ENCODE measurements at places on chromosomes 2 and 18.

- DNase-seq, result peak; percentile 30
Observed at GRCh38 chr2:71071681-71072398, 3.4 kb downstream of the NAGK start.

- DNase-seq, result no peak
Observed at GRCh38 chr2:233419602-233420391, 65.5 kb downstream of the DGKD start.

GRCh38 chr2:9914384-9915065 lies 37.0 kb upstream of the GRHL1 start:
- no peak for DNase-seq

GRCh38 chr18:13213036-13213795 lies 5.3 kb upstream of the LDLRAD4 start:
- DNase-seq, result no peak

DNA sequence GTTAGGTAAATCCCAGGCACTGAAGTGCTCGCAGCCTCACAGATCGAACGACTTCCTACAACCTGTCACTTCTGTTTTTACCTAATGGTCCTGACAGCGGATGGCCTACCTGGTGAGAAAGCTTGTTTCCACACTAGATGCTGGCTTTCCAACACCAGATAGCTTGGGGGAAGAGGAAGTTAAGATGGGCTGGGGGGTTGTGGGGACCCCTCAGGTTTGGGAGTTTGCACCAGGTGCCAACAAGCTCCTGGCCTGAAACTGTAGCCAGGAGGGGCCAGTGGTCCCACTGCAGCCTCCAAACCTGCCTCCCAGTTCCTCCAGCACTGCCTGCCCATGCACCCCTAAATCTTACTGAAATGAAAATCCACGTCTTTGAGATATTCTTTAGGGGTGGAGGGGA lies 3.9 kb downstream of the TMEM185B start:
- DNase-seq, result no peak

GRCh38 chr2:30910686-30911085 lies 103.4 kb upstream of the CAPN13 start:
- no peak for DNase-seq

- DNase-seq, result no peak
Observed at GRCh38 chr18:70127359-70127758, 78.1 kb downstream of the RTTN start.

GRCh38 chr2:149765003-149765402 lies 177.4 kb upstream of the MMADHC start:
- no peak for DNase-seq

GRCh38 chr2:194567661-194568017 lies 1089.4 kb upstream of the SLC39A10 start:
- no peak for DNase-seq

GRCh38 chr2:3222636-3223035 lies 155.0 kb downstream of the EIPR1 start:
- no peak for DNase-seq

DNA sequence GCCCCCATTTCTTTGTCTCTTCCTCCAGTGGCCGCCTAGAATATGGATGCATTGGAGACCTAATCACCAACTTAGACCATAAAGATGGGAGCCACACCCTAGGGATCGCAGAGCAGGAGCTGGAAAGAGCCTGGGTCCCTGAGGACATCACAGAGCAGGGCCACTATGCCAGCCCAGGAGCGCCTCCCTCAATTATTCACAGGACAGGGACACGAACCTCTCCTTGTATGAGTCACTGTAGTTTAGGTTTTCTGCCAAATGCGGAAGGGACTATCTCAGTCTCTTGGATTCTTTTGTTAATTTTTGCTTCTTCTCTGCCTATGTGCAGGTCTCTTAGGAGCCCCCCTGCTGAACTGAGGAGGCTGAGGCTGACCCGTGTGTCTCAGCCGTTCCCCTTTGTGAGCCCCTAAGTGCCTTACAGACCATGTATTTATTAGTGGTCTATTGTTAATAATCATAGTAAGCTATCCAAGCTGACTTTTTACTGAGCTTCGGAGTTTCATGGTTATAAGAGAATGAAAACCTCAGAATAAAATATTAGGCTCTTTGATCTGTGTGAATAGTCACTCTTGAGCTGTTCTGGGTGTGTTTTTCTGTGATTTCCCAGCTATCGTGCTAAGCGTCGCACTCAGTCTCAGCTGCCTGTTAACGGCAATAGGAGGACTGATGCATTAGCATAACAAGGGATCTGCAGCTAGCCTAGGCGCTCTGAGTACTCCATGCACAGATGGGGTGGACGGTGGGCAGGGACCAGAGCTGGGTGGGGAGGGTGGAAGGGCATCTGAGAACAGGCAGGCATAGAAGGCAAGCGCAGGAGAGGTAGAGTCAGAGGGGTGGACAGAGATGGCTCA lies 12.7 kb upstream of the PTPN4 start:
- no peak for DNase-seq

DNA sequence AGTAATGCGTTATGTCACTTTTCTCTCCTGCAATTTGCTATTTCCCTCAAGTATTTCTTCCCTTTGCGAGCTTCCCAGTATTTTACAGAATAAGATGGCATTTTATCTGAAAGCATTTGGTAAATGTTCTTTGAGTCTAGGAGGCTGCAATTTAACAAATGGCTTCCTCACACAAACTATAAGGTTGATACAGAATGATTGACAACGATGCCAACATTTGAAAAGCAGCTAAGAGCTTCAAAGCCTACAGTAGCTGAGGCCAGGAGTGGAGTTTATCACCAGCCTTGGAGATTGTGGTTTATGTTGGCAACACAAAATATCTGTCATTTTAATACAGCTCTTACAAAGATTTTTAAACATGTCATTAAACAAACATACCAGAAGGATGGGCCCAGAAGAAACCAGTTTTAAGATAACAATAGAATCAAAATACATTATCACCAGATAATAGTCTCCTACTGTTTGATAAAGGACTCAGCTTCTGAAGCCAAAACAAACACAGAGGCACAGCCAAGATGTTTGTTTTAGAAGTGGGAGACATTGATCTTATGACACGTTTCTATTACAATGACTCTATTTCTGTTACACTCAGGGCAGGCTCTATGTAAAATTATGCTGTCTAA lies 711.4 kb upstream of the ACVR2A start:
- no peak for DNase-seq

GRCh38 chr2:86002375-86002774 lies 103.3 kb downstream of the POLR1A start:
- no peak for DNase-seq

GRCh38 chr2:136407952-136408318 lies 290.0 kb upstream of the CXCR4 start:
- DNase-seq, result no peak

DNA sequence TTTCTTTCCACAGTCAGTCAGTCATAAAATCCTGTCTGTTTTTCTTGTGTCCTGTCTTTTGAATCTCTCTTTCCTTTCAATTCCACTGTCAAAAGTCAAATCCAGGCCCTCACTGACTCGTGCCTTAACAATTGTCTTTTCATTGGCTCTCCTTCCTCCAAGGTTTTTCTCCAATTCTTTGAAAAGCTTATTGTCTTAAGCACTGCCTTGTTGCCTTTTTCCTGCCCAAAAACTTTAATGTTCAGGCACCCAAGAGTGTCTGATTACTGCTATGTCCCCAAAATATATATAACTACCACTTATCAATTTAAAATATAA lies 13.9 kb upstream of the SULT1C4 start:
- DNase-seq, result no peak

DNA sequence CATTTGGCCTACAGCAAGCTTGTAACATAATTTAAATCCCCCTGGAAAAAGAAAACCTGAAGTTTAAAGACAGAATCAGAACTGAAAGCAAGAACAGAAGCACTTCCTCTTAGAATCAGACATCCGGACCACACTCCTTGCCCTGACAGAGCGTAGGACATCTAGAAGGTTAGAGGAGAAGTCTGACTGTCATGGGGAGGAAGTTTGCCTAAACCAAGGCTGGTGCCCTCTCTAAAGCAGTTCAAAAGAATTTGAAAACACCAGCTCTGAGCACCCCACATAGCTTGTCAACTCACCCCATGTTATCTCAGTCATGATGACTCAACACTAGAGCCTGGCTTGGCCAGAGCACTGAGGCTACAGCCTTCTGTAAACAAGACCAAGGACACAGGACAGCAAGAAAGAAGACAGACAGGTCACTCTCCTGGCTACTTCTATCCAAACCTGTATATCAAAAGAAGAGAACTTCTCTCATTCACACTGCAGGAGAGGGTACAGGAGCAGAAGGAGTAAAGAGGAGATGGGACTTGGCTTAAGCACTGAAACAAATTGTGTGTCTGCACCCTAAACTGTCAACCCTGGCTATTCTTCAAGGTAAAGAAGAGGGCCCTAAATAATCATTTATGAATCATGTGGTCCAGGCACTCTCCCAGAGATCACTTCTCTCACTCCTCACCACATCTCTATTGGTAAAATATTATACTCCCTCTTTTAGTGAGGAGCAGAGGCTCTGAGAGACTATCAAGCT lies 198.6 kb downstream of the MEMO1 start:
- DNase-seq, result no peak

GRCh38 chr2:217183471-217183870 lies 323.6 kb upstream of the TNP1 start:
- no peak for DNase-seq

DNA sequence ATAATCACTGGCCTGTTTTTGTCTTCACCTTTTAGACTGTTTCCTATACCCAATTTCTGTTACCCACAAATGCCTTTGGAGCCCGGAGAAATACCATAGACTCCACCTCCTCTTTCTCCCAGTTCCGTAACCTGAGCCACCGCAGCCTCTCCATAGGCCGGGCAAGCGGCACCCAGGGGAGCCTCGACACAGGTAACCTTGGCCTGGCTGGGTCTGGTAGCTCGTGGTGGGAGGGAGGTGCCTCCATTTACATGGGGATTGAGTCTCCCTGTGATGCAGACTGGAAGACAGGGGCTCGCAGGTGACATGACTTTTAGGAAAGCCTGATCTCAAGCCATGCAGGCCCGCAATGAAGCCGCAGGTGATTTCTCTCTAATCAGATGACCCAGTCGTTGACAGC lies 100.6 kb downstream of the CABLES1 start:
- DNase-seq, result no peak

DNA sequence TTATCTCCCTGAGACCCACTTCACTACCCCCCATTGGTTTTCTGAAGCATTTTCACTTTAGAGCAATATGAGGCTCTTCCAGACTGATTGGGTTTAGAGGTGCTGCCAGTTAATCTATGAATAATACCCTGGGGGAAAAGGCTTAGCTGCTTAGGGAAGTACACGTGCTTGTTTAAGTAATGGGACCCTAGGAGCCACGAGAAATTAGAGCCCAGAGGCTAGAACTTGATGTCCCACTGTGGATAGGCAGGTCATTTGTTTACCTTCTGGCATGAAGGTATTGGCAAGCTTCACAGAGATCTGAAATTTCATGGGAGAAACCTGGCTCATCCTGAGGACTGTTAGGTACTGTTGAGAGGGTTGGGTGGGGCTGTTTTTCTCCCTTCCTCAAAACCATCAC lies 59.7 kb downstream of the CLIP4 start:
- DNase-seq, result no peak

DNA sequence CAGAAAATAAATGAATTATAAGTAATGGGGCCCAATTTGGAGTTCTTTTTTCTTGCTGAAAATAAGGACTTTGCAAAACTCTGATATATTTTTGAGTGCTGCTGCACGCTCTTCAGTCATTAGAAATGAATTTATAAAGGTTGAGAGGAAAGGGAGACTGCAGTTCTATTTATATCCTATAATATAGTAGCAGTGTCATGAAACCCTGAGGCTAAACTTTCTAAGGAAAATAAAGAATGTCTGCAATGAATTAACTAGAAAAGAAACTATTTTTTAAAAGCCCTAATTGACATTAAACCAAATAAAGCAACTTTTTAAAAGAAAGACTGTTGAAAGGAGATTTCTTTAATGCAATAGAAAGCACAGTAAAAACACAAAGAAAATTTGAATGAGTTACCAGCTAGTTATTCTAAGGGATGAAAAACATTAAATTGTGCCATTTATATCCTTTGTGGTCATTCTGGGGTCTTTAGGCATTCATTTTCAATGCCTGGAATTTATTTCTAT lies 1072.8 kb upstream of the TMEFF2 start:
- DNase-seq, result no peak

DNA sequence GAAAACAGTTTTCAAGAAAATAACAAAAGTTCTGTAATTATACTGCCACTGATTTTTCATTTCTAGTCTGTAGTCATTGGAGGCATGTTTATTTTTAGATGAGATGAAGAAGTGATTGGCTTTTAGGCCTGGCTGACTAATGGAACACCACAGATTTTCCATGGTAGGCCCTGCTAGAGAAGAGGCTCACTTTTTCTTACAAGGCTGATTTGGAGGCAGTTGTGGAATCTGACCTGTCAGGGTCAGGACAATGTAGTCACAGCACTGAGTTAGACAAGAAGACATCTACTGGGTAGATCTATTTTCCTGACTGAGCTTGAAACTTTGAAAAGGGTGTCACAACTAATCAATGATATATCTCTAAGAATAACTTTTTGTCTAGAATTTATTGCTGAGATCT lies 43.9 kb downstream of the KDM3A start:
- no peak for DNase-seq

GRCh38 chr2:44448860-44449527 lies 87.2 kb downstream of the CAMKMT start:
- DNase-seq, result no peak

DNA sequence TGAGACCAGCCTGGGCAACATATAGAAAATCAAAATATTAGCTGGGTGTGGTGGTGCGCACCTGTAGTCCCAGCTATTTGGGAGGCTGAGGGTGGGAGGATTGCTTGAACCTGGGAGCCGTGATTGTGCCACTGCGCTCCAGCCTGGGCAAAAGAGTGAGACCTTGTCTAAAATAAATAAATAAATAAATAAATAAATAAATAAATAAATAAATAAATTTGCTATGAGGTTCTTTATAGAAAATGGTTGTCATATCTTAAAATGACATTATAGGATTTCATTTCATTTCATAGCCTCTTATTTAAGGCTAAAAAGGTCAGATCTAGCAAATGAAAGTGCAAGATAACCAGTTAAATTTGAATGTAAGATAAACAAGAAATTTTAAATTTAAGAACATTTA lies 193.0 kb downstream of the NAPG start:
- DNase-seq, result no peak

DNA sequence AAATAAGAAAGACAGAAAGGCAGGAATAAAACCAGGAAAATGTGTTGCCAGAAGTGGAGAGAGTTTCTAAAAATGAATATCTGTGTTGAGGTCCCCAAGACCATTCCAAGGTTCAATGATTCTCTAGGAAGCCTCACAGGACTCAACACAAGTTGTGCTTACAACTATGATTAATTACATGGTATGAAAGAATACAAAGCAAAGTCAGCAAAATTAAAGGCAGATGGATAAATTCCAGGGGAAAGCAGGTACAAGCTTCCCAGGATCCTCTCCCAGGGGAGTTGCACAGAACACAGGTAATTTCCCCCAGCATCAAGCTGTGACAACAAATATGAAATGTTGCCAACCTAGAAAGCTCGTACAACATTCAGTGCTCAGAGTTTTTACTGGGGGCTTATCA lies 154.4 kb upstream of the HNMT start:
- DNase-seq, result no peak
